ENCODE measurements at places on chromosomes 5 and 9.

- no peak for DNase-seq
Measured at GRCh38 chr9:126471084-126471624, 142.6 kb upstream of the LMX1B start.

- DNase-seq: no peak
Measured at GRCh38 chr5:109416882-109417281, 7.1 kb upstream of the PJA2 start.

DNA sequence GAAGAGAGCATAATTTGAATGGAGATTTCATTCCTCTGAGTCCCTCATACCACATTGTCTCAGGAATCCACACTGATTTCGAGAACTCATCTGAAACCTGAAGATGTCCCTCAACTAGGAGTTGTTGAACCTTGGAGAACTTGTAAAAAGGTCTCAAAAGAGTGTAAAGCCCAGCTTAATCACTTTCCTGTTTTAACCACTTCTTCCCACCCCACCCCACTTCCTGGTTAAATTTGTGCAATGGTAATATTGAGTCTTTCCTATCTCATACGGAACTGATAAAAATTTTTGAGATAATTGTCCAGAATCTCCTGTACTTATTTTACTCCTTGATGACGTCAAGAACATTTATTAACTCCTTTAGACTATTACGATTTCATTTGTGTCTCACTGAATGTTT, 240.7 kb downstream of the ARRDC3 start:
- DNase-seq: no peak

- DNase-seq: no peak
Measured at GRCh38 chr5:180832638-180833068, 28.4 kb downstream of the ZFP62 start.

DNA sequence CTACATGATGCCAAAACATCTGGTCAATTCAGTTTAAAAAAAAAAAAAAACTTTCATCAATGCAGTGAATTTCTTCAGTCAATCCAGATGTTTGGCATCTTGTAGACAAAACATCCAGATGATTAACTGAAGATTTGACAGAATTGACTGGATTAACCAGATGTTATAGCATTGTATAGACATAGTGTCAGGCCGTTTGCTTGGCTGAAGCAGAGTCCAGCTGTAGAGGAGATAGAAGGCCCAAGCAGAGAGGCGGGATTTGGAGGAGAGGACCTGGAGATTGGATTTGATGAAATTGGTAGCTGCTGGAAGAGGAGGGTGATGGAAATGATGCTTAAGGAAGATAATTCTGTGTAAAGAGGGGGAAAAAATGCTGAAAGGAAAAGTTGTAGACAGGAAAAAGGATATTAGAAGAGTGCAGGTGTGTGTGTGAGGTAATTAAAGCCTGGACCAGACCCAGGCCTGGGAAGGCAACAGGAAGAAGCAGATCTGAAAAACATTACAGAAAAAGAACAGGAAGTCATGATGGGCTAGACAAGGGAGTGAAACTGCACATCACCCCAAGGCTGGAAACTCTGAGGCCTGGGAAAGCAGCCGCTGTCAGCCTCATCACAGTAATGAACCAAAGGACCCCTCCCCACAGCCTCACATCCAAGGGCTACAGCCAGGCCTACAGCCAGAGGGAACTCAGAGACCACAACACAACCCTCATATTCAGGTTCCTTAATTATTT, 258.3 kb downstream of the CWC27 start:
- no peak for DNase-seq

DNA sequence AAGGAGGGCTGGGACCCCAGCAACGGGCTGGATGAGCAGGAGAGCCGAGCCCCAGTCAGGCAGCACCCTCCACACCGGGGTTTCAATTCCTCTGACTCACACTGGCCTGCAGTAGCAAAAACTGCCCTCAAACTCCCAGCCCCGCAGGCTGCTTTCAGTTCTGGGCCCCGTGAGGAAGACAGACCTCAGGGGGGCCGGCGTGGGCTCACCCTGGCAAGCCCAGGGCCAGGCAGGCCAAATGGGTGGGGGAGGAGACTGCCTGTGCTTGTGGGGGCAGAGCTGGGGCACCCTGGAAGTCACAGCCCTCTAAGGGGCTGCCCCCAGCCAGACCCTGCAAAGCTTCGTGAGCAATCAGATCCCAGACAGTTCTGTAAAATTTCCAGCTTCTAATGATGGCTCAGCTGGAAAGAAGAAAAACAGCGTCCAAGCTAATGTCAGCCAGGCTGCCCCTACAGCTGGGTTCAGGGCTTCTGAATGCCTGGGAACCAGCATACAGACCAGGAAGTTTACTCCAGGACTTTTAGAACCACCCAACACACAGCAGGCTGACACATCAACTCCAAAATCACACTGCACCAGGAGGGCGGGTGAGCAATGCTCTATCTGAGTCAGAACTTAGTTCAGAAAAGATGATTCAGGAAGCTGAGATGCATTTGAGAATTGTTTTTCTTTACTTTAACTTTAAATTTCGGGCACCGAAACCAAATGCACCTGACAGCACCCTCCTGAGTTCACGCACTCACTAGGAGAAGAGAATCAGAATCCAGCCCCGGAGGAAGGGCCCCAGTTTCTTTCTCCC, 34.7 kb downstream of the LPCAT1 start:
- DNase-seq: no peak

DNA sequence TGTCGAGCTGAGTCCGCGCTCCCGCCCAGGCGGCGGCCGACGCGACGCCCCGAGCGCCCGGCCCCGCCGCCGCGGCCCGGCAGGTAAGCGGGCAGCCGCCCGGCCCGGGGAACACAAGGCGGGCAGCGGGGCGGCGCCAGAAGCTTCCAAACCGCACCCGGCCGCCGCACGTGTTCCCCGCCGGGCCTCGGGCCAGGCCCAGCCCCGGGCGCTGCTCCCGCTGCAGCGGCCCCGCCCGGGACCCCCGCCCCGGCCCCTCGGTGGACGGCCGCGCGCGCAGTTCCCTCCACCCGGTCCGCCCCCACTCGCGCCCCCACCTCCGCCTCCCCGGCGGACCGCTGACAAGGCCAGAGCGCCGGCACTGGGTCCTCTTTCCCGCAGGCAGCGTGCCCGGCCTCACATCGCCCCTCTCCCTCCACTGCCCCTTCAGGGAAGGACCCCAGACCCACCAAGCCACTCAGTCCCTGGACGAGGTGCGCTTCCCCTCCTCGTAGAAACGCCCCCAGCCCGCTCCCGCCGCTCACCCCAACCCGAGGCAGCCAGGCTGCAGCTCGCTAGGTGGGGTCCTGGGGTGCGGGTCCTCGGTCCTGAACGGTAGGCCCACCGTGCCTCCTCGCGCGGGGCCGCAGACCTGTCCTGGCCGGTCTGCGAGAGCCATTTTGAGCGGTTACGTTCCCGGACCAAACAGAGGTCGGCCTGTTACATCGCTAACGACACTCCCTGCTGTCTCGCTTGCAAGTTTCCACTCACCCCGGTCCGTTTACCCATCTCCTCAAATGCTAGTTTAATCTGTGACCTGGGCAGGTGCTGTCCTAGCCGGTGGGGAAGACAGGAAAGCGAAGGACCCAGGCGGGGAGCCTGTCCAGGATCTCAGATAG, 475 bp downstream of the WDR5 start:
- no peak for DNase-seq

- no peak for DNase-seq
Measured at GRCh38 chr9:93940951-93941350, 14.2 kb downstream of the BARX1 start.

- DNase-seq: no peak
Measured at GRCh38 chr5:23466401-23466912, 41.0 kb upstream of the PRDM9 start.

- peak; percentile 31 for DNase-seq
Measured at GRCh38 chr5:115069087-115069968, 100.4 kb downstream of the TRIM36 start.

All from NCI-H1417 (cell line).